ENCODE measurements at places on chromosomes 11 and 22. TPM values are rescaled to one million over a fixed set of nuclear protein-coding genes. Genes with fewer than 3 reads are reported as not detected.
A peak's percentile ranks its signal among the peaks of the same experiment; 100 is the strongest.

DNA sequence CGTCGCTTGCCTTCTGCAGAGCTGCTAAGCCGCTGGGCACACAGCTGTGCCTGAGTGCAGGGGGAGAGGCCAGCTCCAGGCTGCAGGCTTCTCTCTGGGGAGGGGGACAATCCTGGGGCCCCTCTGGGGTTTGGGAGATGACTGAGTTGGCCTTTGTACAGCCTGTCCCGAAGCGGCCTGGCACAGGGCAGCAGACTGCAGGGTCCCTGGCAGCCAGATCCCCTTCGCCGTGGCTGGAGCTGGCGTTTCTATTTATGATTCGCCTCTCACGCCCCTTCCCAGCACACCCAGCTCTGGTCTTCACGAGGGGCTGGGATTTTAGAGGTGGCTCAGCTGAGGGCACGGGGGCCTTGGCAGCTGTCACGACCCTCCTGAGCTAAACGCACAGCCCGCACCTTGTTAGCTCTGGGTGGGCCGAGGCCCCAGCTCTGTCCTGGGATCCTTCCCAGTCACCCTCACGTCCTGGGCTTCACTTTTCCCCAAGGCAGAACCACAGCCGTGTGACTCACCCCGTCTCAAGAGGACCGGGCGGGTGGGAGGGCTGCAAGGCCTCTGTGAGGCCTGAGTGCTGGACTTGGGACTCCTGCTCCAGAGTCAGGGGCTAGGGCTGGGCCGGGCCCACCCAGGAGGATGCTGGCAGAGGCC is 18.4 kb downstream of the OSBPL5 start:
- H3K27ac ChIP-seq: no peak overlapping the region
- H3K4me1 ChIP-seq: no peaks in the 10 kb centered on the region

GRCh38 chr22:31089160-31090100 is 8.3 kb downstream of the SMTN start:
- no peaks in the 10 kb centered on the region for H3K36me3 ChIP-seq
- H3K4me1 ChIP-seq: peaks cover 4% of the 10 kb centered on the region
- no peak overlapping the region for H3K4me3 ChIP-seq
- DNase-seq: no peak
- no peaks in the 10 kb centered on the region for H3K27me3 ChIP-seq

DNA sequence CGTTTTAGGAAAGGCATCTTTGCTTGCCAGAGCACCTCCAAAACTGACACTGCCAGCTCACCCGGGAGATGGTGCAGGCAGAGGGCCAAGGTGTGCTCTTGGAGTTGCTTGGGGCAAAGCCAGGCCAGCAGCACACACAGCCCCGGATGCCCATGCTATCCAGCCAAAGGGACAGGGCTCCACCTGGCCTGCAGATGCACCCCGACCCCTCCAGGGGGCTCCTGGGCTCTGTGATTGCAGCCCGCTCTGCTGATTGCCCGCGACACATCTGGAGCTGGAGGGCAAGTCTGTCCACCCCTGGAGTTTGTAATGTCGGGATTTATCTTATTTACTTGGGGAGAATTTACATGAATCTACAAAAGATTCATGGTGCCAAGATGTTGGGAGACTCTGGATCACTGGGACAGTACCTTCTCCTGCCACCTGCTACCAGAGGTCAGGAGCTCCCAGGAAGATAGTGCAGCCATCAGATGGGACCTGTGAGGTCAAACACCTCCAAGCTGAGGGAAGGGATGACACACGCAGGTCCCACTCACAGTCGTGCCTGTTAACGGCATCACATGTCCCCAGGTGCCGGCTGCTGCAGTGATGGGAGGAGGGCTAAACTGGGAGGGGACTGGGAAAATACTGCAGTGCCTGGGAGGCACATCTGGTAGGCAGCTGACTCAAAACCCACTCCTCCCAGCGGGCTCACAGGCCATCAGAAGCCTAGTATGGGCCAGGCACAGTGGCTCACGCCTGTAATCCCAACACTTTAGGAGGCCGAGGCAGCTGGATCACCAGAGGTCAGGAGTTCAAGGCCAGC is 17.2 kb downstream of the CBX7 start:
- no peaks in the 10 kb centered on the region for H3K4me1 ChIP-seq
- no peaks in the 10 kb centered on the region for H3K36me3 ChIP-seq
- no peak overlapping the region for H3K27ac ChIP-seq

DNA sequence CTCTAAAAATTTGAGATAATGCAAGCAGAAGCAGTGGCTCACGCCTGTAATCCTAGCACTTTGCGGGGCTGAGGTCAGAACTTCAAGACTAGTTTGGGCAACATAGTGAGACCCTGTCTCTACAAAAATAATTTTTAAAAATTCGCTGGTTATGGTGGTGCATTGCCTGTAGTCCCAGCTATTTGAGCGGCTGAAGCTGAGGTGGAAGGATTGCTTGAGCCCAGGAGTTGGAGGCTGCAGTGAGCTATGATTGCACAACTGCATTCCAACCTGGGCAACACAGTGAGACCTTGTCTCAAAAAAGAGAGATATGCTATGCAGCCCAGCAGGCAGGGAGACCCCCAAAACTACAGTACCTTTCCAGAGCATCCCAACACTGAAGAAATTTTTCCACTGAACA is 2.3 kb downstream of the CTSC start:
- peak overlapping the region; percentile 43 for H3K27ac ChIP-seq
- DNase-seq: no peak
- no peaks in the 10 kb centered on the region for H3K27me3 ChIP-seq

DNA sequence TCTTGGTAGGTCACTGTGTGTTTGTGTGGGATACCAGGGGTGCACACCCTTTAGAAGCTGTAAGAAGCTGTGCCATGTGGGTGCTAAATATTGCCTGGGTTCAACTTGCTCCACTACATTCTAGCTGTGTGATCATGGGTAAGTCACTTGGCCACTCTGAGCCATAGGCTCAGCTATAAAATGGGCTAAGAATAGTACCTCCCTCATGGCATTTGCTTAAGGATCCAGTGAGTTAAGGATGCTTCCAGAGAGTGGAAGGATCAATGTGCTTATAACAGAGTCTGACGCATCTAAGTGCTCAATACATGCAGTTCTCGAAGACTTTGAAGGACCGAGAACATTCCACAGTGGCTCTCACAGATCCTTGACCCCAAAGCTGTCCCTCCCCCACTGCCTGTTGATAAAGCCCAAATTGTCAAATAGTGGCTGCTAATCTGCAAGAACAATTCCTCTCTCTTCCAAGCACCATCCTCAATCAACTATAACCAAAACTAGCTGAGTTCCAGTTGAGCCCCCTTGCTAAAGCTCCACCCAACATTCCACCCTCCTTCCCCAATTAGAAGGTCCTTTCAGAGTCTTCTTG is 13.2 kb upstream of the TMPRSS6 start:
- peak overlapping the region; percentile 76 for H3K4me3 ChIP-seq
- peaks cover 73% of the 10 kb centered on the region for H3K4me1 ChIP-seq
- peaks cover 54% of the 10 kb centered on the region for H3K36me3 ChIP-seq
- peak overlapping the region; percentile 100 for H3K27ac ChIP-seq

GRCh38 chr22:45997077-45997776 is 20.3 kb upstream of the WNT7B start:
- no peak for DNase-seq
- H3K27me3 ChIP-seq: peaks cover 3% of the 10 kb centered on the region
- no peak overlapping the region for H3K4me3 ChIP-seq

GRCh38 chr11:6248248-6248647 is 9.4 kb downstream of the CNGA4 start:
- H3K36me3 ChIP-seq: no peaks in the 10 kb centered on the region
- no peak overlapping the region for H3K27ac ChIP-seq
- DNase-seq: no peak
- H3K4me1 ChIP-seq: no peaks in the 10 kb centered on the region
- H3K4me3 ChIP-seq: no peak overlapping the region

POTEH gene
- not detected for total RNA-seq

NXPE1 gene
- not detected for total RNA-seq

All from activated T-helper 2 cell treated with anti-CD3 and anti-CD28 coated beads, Interferon-gamma antibody, Interleukin-2, Interleukin-4, amounts not matched to agents 10 μg/mL and 5 μg/mL and 100 μg/mL, durations not matched to agents 14 hours and 24 hours and 36 hours (primary cell).